Lung (tissue), 17 donors: ENCODE measurements at places on chromosomes 13 and 19. TPM values are rescaled to one million over a fixed set of nuclear protein-coding genes. Genes with fewer than 3 reads are reported as not detected.
A peak's percentile ranks its signal among the peaks of the same experiment; 100 is the strongest.

The OR7C1 gene
- polyA plus RNA-seq, result 0.01 TPM

GRCh38 chr13:37433086-37433485 lies 165.5 kb downstream of the POSTN start:
- no peaks in the 10 kb centered on the region for H3K27me3 ChIP-seq
- H3K27ac ChIP-seq, result no peak overlapping the region
- DNase-seq, result no peak
- H3K4me3 ChIP-seq, result no peak overlapping the region
- H3K4me1 ChIP-seq, result no peaks in the 10 kb centered on the region
- no peaks in the 10 kb centered on the region for H3K36me3 ChIP-seq

GRCh38 chr19:41792513-41793413 lies 3.6 kb upstream of the CEACAM3 start:
- peak; percentile 31 for DNase-seq
- no peak overlapping the region for H3K4me3 ChIP-seq
- H3K27me3 ChIP-seq, result no peaks in the 10 kb centered on the region
- H3K27ac ChIP-seq, result no peak overlapping the region
- no peaks in the 10 kb centered on the region for H3K4me1 ChIP-seq

DNA sequence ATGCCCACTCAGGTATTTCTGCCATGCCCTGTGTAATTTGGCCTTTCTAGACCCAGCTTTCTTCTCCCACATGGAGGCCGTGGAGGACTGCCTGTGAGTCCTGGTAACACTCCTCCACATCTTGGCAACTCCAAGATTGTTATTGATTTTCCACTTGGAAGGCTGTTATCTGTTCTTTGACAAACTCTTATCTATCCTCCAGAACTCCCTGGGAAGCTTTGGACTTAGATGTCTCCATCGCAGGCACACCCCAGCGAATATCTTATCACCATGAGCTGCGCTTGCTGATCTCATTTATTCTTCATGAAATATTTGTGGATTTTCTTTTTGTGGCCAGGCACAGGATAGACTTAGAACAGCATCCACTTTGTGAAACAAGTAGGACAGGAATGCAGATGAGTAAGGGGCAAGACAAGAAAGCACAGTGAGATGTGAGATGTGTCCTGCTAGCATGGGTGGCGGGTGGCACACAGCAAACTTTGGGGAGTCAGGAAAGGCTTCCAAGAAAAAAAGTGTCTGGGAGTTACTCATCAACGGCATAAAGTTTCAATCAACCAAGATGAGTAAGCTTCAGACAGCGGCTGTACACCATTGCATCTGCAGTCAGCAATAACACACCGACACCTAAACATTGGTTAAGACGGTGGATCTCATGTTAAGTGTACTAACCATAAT lies 84.5 kb upstream of the IRS2 start:
- H3K27me3 ChIP-seq, result no peaks in the 10 kb centered on the region
- peaks cover 14% of the 10 kb centered on the region for H3K4me1 ChIP-seq
- no peak overlapping the region for H3K4me3 ChIP-seq
- DNase-seq, result no peak
- no peaks in the 10 kb centered on the region for H3K36me3 ChIP-seq

DNA sequence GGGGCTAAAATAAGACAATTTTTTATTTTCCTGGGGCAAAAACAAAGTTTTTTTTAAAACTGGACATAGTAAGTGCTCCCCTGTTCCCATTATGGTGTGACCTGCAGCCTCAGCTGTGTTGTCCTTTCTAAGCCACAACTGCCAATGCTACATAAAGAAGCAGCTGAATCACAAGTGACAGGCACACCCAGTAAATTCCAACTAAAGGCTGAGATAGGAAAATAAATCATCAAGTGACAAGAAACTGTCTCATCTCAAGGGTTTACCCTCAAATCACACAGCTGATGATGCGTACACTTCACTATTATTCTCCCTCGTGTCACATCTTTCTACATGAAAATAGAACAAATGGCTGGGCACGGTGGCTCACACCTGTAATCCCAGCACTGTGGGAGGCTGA lies 28.7 kb downstream of the STK24 start:
- H3K4me3 ChIP-seq, result no peak overlapping the region
- DNase-seq, result no peak
- H3K4me1 ChIP-seq, result peaks cover 27% of the 10 kb centered on the region
- no peak overlapping the region for H3K27ac ChIP-seq
- no peaks in the 10 kb centered on the region for H3K36me3 ChIP-seq
